ENCODE measurements at places on chromosomes 2 and 18.

GRCh38 chr2:29420464-29420863 is 305.2 kb downstream of the CLIP4 start:
- no peak for DNase-seq

DNA sequence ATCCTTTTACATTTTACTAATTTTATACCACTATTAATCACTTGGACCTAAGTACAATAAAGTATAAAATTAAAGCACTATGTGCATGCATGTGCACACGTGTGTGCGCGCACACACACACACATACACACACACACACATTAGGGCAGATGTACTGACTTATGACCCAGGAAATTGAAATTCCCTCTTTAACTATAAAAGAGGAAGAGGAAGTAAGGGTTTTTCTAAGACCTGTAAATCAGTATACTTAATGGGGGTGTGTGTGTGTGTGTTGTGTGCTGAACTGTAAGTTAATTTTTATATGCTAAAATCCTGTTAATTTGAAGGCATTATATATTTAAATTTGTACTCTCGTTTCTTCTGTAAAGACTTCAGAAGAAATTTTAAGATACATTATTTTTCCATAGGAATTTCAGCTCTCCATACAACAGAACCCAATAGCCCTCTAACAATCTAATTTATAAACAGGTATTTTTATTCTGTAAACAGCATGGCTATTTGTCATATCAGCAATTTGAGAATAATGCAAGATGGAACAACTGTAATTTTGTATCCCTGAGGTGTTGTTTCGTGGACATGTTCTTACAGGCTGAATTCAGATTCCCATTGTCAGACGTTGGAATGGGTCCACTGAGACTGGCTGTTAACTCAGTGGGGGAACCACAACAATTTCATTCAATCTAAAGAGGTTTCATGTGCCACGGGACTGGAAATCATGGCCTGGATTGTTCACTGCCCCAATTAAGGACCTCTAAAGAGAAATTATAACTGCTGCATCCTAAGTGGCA is 90.9 kb downstream of the PLA2R1 start:
- DNase-seq, result no peak

DNA sequence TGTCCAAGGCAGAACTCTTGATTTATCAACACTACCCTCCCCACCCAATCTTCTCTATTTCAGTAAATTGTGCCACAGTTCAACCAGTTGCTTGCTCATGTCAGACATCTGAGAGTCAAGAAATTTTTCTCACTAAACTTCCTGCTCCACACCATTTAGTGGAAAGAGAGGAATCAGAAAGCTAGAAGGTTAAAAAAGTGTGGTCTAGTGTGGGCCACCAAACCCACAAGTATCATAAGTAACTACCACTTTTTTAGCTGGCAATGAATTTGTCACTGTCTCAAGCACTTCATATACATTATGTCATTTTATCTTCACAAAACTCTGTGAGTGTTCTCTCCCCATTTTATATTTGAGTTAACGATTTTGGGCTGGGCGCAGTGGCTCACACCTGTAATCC is 16.6 kb upstream of the MSTN start:
- no peak for DNase-seq

GRCh38 chr2:217947383-217948350 is 55.1 kb downstream of the TNS1 start:
- no peak for DNase-seq

Data from pancreas (tissue), 10 donors.